NCI-H2081 (cell line): ENCODE measurements at places on chromosomes 3 and 15.

DNA sequence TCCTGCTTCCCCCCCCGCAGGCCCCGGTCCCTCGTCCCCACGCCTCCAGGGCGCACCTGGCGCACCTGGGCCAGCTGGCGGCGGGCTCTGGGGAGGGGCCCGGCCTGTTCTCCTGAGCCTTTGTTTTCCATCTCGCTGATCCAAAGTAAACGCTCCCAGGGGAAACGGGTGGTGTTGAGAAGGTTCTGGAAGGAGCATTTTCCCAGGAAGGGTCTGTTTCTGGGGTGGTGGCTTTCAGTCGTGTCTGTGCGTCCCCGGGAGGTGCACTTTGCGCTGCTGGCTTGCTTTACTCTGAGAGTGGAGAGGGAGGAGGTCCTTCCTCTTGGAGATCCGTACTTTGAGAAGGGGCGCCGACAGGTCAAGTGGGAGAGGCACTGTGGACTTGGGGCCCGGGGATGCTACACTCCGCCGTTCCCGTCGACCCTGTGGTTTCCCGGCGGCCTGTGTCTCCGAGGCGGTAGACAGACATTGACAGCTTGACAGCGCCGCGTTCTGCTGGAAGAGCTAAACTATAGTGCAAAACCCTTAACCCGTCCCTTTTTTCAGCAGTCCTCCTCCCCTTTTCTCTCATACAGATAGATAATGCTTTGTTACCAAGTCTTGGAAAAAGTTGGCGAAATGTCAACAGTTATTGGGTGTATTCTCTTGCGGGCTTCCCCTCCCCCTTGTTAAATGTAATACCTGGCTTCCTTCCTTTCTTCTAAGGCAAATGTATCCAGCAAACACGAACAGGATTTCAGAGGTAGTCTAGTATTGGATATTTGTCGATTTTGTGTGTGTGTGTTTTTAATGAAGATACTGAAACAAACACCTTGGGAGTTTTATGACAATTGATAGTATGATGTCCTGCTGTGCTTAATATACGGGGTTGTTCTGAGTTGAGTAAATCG, 6.5 kb downstream of the TPM1 start:
- peak; percentile 76 for DNase-seq

DNA sequence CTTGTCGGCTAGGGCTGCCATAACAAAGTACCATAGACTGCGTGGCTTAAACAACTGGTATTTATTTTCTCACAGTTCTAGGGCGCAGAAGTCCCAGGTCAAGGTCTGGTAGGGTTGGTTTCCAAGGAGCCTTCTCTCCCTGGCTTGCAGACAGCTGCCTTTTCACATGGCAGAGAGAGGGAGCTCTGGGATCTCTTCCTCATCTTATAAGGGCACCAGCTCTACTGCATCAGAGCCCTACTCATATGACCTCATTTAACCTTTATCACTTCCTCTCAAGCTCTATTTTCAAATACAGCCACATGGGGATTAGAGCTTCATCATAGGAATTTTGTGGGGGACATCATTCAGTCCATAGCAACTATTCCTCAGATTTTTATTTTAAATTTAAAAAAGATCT, 17.6 kb upstream of the PAQR9 start:
- no peak for DNase-seq

DNA sequence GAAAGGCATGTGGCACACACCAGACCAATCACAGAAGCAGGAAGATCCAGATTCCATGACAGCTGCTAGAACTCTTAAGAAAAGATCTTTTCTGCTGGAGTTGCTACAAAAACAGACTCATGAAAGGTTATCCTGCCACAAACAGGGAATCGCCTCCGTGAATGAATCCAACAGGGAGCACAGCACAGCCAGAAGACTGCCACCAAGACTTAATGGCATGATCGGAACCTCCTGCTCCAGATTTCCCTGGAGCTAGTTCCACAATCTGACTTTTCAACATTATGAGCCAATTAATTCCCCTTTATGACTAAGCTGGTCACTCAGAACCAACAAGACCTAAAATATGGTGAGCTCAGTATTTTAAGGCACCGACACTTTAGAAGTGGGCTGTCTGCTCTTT, 232.5 kb downstream of the FOXP1 start:
- DNase-seq: no peak

DNA sequence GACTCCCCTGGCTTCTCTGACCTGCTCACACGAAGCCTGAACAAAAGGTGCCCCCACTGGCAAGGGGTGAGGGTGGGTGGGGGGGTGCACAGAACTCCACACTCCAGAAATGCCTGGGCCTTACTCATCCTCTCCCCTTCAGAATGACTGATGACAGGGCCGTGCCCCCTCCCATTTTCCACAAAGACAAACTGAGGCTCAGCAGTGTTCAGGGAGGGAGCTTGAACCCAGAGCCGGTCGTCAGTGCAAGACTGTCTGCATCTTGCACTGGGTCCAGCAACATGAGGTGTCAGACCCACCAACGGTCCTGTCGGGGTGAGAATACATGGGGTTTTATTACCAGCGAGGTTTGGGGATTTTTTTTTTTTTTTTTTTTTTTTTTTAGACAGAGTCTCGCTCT, 15.3 kb downstream of the IGDCC3 start:
- no peak for DNase-seq

GRCh38 chr3:188021502-188022040, 132.4 kb upstream of the LPP start:
- DNase-seq: no peak

- no peak for DNase-seq
Observed at GRCh38 chr3:129360171-129360611, 68.2 kb downstream of the EFCAB12 start.
